ENCODE measurements at places on chromosomes 2 and 18.

GRCh38 chr18:46437061-46437460 lies 220.0 kb downstream of the LOXHD1 start:
- no peak for DNase-seq

- DNase-seq, result no peak
These were observed 9.5 kb downstream of the PLB1 start for GRCh38 chr2:28505361-28505760.

DNA sequence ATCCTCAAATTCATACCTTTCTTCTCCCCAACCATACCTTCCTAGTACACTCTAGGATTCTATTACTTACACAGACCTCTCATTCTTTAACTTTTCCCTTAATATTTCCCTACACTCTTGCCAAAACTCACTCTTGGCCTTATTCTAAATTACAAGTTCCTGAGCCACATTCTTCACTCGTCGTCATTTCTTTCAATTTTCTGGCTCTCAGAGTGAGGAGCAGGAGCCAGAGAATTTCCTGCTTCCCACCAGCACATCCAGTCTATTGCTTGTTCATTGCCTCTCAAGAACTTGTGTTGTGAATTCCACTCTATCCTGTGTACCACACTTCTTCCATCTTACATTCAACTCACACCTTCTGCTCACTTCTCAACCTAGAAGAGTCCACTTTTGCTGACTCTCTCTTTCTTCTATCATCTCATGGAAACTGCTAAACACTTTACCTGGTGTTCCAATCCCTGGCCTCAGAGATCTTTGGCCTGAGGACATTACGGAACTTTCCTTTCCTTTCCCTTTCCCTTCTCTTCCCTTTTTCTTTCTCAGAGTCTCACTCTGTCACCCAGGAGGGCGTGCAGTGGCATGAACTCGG lies 171.6 kb downstream of the PLCL1 start:
- DNase-seq, result no peak

DNA sequence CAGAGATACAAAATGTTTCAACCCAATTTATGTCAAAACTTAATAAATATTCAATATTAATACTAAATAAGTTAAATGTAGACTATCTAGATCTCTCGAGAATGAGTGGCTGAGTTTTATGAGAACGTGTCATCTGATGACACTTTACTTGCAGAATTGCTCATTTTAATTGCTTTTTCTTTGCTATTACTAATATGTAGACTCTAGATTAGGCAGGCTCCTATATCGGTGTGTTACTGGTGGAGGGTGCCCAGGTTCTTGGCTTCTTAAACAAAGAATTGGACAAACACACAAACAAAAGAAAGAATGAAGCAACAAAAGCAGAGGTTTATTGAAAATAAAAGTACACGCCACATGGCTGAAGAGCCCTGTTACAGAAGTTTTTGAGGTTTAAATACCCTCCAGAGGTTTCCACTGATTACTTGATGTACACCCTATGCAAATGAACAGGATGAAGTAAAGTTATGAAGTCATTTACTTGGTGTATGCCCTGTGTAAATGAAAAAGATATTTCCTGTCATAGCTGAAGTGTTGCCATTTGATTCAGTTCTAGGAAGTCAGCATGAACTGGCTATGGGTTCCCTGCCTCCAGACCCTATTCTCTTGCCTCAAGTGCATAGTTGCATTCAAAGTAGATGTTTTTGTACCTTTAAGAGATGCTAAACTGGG lies 122.9 kb upstream of the ITGA4 start:
- DNase-seq, result no peak

GRCh38 chr2:9640403-9641104 lies 9.8 kb upstream of the YWHAQ start:
- no peak for DNase-seq

GRCh38 chr2:158756331-158756730 lies 38.8 kb upstream of the DAPL1 start:
- DNase-seq, result no peak

DNA sequence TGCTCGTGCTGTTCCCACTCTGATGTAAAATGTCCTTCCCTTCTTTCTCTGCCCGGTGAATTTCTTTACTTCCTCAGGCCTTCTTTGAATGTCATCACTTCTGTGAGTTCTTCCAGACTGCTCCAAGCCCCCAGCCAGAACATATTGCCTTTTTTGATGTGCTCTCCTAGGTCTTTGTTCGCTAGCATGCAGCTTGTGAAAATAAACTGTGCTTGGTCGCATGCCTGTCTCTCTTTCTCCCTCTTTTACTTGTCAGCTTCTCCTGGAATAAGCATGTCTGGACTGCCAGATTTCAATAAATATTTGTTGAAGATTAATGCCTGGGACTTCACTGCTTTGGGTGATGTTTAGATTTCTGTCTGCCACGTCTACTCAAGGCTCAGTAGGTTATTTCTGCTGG lies 82.7 kb upstream of the ARHGAP28 start:
- DNase-seq, result no peak

GRCh38 chr18:49910986-49911385 lies 97.7 kb upstream of the ACAA2 start:
- no peak for DNase-seq

- DNase-seq, result no peak
These were observed 107.2 kb upstream of the CDH2 start for GRCh38 chr18:28284132-28284531.

DNA sequence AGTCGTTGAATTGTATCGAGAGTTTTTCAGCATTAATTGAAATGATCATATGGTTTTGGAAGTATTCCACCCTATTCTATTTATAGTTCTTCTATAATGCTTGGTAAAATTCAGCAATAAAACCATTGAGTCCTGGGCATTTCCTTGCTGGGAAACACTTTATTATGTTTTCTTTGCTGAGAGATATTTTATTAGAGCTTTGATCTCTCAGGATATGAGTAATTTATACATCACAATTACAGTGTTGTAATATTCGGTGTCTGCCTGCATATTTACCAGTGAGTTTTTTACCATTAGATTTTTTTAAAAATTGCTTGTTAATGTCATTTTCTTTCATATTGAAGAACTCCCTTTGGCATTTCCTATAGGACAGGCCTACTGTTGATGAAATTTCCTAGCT lies 402.7 kb upstream of the FSIP2 start:
- DNase-seq, result no peak

DNA sequence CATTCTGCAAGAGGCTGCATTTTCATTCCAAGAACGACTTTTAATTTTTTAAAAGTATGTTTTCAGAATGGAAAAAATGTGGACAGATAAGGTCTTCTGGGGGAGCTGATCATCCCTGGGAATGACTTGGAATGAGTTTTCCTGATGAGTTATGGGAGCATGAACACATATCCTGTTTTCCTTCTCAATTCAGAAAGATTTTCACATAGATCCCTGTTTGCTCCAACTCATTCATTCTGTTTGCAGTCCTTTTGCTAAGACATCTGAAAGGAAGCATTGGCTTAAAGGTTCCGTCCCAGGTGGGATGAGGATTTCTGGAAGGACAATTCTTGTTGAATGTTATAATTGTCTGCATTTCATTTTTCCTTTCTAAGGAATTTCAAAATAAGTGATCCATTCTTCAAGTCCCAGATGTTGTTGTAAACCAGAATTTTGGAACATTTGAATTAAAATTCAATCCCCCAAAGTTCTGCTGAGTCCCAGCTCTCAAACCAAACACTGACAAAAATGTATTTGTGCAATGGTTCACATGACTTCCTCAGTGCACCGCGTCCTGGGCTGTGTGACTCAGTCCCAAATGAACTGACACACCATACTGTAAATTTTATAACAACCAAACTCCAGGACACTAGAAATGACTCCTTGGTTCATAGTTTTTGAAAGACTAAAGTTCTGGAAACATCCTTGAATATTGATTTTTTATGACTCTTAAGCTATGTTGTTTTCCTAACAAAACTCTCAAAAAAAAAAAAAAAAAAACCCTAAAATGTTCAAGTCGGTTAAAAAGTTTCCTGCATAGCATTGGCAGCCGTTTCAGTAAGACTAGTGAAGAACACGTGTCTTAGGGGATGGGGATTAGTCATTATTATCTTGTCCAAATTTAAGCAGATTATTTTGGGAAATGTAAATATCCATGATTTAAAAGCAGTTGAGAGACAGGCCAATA lies 281.8 kb upstream of the TCF4 start:
- DNase-seq, result no peak

GRCh38 chr2:23425885-23426262 lies 40.9 kb downstream of the KLHL29 start:
- no peak for DNase-seq

DNA sequence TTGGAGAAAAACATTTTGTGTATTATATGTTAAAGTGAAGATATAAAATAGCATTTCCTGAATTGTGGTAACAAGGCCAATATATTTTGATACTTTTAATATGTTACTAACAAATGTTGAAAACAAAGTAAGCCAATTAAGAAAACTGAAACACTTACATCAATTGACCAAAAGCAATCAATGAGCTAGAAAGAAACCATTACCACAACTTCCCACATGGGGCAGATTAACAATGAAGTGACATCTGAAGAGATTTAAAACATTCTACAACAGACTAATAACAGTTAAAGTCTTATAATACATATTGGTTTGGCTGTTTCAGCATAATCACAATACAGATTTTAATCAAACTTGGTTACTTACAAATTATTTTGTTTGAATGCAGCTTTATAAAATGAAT lies 282.4 kb upstream of the NETO1 start:
- no peak for DNase-seq

GRCh38 chr2:161337247-161337646 lies 29.0 kb downstream of the PSMD14 start:
- DNase-seq, result no peak

GRCh38 chr18:42271647-42272414 lies 316.8 kb downstream of the PIK3C3 start:
- no peak for DNase-seq

GRCh38 chr18:40437517-40437916 lies 1517.5 kb upstream of the PIK3C3 start:
- no peak for DNase-seq

- no peak for DNase-seq
These were observed 200.3 kb downstream of the NYAP2 start for GRCh38 chr2:225599856-225600255.

DNA sequence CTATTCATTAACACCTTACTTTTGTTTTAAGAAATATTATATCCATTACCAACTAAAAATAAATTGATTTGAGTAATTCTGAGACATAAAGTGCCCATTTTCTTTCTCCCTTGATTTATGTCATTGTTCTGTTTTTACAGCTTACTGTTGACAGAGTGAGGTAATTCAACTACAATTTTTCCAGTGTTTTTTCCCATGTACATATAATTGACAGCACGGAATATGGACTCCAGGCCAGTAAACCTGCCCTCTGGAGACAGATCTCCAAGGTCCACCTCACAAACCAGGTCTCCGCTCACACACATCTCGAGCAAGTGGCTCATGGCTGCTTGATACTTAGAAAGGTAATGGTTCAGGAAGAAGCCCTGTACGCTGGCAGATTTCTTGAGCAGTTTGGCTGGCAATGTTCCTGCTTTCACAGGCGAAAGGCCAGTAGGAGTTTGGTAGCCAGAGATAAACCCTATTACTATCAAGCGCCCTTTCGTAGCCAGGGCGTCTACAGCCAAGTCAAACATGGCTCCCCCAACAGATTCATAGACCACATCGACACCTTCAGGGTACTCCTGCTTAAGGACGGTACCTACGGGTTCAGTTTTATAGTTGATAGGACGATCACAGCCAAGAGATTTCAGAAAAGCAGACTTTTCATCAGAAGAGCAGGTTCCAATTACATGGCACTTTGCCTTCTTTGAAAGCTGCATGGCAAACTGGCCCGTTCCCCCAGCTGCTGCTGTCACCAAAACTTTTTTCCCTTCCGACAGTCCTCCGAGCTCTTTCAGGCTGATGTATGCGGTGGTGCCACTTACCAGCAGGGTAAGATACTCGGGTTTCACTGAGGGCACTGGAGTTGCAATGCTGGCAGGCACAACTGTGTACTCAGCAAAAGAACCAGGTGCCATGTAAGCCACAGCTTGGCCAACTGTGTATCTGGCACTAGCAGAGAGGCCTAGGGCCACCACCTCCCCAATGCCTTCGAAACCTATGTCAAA lies 7.4 kb downstream of the PTGR3 start:
- DNase-seq, result no peak

DNA sequence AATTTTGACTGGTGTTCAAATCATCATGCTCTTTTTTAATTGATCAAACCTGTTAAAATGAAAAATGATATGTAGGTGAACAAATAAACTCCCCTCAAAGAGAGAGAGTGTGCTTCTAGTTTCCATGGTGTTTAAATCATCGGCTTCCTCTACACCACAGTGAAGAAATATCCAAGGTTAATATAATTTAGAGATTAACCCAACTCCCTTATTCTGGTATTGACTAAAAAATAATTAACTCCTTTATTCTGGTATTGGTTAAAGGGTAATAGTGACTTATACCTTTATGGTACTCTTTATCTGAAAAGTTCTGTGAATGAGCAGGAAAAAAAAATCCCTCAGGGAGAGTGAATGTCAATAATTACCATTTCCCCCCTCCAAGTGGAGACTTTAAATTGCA lies 93.1 kb downstream of the SPATS2L start:
- DNase-seq, result no peak
